Caco-2 (cell line): ENCODE measurements at places on chromosomes 12 and 14.
A peak's percentile ranks its signal among the peaks of the same experiment; 100 is the strongest.

- no peak for DNase-seq
Measured at GRCh38 chr14:38777401-38777800, 325.6 kb downstream of the SEC23A start.

- DNase-seq, result no peak
Measured at GRCh38 chr12:31245822-31246469, 80.0 kb downstream of the SINHCAF start.

- no peak for DNase-seq
Measured at GRCh38 chr12:130976171-130976720, 22.5 kb downstream of the ADGRD1 start.

DNA sequence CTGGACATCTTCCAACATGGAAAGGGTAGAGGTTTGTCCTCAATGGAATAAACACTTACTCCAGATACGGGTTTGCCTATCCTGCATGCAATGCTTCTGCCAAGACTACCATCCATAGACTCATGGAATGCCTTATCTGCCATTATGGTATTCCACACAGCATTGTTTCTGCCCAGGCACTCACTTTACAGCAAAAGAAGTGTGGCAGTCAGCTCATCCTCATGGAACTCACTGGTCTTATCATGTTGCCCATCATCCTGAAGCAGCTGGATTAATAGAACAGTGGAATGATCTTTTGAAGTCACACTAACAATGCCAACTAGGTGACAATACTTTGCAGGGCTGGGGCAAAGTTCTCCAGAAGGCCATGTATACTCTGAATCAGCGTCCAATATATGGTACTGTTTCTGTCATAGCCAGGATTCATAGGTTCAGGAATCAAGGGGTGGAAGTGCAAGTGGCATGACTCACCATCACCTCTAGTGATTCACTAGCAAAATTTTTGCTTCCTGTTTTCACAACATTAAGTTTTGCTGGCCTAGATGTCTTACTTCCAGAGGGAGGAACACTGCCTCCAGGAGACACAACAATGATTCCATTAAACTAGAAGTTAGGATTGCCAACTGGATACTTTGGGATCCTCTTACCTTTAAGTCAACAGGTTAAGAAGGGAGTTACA lies 140.4 kb downstream of the SLC35F4 start:
- DNase-seq, result no peak

DNA sequence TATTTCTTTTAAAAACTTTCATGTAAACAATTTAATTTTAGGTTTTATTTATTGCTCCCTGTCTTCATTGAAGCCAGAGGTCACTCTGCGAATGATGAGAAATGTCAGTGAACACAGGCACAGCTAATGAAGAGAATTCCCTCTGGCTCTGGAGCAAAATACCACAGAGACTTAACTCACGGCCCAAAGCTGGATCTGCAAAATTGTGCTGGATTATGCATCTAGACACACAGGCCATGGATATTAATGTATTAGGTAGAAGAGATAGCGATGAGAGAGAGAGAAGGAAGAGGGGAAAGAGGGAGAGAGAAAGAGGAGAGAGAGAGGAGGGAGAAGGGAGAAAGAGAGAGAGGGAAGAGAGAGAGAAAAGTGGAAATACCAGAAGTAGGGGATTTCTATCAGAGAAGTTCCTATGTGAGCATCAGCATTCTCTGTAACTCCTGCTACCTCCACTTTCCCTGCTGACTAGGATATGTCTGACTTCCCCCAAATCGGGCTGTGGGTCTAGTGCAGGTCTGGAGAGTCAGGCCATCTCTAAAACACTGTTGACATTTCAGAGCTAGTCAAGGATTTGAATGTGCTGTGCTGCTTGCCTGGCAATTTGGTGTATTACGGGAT lies 3.7 kb downstream of the ARHGDIB start:
- no peak for DNase-seq

GRCh38 chr12:106794369-106794768 lies 19.9 kb downstream of the RIC8B start:
- DNase-seq, result no peak

DNA sequence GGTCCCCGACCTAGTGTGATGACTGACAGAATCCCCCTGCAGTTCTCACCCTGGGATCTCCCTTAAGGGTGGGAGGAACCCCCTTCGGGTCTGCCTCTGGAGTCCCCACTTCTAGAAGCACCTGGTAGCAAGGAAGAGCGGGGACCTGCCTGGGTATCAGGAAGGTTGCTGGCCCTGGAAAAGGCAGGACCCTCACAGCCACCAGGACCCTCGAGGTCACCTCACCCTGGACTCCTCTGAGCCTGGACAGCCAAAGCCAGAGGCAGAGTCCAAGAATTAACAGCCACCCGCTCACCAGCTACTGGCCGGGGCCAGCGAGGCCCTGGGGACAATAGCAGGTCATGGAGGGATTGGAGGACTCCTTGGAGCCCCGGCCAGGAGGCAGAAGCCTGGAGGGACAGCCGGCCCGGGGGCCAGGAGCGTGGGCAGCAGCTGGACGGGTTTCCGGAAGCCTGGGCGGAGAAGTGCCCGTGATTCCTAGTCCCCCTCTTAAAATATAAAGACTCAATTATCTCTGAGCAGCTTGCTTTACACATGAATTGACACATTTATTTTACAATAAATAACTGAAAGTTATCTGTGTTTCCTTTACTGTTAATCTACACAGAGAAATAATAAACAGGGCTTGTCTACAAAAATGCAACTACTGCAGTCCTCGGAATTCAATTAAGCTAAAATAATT lies 17.5 kb downstream of the BCL11B start:
- DNase-seq, result no peak

GRCh38 chr14:56590535-56590960 lies 10.9 kb downstream of the TMEM260 start:
- DNase-seq, result no peak

DNA sequence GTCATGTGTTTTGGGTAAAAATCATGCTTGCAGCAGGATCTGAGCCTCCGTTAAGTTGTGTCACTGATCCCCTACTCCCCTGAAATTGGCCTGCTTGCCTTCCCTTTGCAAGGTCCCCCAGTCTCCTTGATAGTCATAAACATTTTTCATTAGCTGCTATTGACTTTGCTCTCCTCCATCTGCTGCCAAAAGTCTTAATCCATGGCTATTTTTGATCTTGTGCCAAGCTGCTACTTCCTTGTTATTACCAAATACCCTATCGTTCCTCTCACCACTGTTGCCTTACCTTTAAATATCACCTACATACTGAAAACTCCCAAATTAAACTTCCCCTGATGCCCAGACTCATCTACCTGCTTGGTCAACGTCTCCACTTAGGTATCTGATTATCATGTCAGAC lies 148.3 kb downstream of the PHLDA1 start:
- no peak for DNase-seq

DNA sequence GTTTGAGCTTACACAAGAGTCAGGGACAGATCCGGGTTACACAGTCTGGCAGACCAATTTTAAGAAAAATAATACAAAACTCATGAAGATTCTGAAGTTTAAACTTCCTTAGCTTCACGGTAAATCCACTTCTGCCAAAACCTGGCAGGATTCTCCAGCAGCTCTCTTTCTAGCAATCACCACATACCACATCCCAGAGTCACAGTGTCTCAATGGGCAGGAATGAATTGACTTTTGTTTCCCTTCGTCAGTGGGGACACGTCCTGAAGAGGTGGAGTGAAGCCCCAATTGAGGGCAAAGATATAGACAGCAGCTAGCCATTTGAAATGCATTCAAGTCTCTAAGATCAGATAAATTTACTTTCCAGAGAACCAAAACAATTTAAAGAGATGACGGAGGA lies 117.1 kb upstream of the ARHGAP5 start:
- no peak for DNase-seq

DNA sequence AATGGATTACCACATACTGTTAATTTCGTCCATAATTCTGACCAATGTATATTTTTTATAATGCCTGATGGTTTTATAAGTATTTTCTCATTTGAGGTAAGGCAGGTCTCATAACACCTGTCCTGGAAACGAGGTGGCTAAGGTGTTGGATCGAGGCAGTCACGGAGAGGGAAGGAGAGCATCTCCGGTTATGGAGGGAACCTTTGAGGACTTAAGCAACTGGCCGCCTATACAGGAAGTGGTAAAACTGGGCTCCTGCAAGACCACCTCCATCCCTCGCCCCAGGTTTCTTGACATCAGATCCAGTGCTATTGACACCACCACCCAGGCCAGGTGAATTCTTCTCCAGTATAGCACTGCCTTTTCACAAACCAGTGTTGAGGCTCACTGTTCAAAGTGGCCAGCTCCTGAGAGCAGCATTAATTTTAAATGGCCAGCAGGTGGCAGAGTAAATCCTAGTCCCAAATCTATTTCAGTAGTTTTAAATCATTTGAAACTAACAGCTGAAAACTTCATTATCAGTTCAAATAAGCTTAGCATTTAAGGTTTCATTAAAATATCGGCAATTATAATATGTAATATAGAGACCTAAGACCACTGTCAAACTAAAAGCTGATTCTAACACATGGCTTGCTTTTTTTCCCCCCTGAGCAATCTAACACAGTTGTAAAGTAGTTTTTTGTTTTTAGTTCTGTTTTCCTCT lies 100.8 kb downstream of the PPM1A start:
- DNase-seq, result peak; percentile 33

DNA sequence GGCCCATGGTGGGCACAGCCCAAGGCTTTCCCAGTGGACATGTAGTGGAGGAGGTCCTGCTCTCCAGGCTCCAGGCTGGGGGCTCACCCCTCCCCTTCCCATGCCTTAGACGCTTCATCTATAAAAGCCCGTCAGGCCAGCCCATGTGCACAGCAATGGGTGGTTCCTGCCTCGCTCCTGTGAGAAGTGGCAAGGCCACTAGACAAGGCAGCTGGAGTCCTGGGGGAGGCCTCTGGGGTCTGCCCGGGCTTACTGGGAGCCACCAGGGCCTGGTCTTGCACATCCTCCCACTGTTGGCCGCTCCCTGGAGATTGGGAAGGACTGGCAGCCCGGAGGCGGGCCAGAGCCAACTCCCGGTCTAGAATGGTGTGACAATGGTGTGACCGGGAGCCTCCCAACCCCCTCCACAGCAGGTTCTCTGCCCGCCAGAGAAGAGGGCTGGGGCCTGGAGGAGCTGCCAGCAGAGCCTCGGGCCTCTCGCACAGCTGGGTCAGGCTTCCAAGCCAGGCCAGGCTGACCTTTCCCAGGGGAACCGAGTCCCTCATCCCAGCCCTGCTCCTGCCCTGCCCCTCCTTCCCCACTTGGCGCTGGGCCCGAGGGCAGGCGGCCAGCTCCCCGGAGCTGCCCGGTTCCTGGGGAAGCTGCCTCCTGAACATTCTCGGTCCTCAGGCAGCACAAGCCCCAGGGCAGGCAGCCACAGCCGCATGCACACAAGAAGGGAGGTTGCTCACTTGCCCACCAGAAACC lies 97.9 kb downstream of the RFLNA start:
- no peak for DNase-seq

DNA sequence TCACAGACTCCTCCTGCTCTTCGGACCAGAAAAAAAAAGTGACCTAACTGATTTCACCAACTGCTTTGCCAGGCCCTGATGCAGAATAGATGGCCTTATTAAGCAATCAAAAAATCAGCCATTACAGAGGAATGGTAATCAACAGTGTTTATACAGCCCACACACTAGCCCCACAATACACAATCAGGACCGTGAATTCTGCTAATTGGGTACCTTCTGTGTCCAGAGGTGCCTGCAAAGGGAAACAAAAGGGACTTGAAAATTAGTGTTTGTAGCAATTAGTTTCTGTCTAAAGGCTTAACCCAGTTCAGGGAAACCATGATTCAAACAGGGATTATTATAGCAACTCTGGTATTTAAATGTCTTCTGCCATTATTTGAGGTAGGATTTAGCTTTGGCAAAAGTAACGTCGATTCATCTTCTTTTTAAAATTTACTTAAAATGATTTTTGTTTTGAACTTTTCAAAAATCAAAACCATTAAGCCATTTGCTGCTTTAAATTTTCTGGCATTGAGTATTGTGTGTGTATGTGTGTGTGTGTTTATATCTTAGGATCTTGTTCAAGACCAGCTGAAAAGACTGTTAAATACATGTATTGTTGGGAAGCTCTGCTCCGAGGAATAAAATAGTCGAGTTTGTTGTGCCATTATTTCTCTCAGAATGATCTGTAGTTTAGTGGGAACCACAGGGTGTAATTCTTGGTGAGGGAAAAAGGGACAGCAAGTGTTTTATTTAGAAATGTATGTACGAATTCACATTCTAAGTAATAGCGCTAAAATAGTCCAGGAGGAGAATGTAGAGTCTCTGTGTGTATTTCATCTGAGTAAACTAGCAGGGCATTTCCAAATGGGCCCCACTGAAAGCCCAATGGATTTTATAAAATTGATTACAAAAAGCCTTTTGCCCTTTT lies 156.1 kb downstream of the PTCSC3 start:
- no peak for DNase-seq

GRCh38 chr12:121114806-121115205 lies 17.9 kb upstream of the P2RX7 start:
- no peak for DNase-seq

GRCh38 chr14:56284641-56285040 lies 166.4 kb downstream of the PELI2 start:
- DNase-seq, result no peak

DNA sequence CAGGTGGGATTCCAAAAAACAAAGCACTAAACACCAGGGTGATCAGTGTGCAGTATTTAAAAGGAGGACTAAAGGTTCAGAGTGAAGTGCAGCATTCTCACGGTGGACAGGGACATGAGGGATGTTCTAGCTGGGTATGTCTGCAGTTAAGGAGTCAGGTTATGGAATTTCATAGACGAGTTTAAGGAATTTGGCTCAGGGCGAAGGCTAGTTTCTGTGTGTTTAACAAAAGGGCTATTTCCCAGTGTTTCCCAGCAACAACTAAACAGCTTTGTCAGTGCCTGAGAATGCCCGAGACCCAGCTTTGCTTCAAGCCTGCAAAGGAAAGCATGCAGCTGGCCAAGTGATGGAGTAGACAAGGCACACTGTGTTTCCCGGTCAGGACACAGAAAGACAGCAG lies 7.0 kb downstream of the KRT1 start:
- peak; percentile 26 for DNase-seq

DNA sequence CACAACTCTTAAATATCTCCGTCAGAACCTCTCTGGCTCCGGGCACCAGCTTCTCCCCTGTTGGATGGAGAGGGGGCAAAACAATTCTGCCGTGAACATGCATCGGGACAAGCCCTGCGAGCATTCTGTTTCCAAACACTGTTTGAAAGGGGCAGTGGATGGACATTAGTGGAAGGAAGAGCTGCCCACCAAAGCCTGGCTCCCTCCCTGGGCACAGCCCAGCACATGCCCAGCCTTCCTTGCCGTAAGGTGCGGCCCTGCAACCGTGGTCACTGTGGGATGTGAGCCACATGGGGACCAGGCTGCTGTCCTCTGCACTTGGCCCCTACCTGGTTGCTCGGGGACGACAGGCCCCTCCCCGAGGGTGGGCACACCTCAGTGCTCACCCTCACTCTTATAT lies 54.0 kb downstream of the TRAFD1 start:
- DNase-seq, result no peak

GRCh38 chr14:52553002-52553670 lies 500 bp downstream of the GPR137C start:
- peak; percentile 52 for DNase-seq

DNA sequence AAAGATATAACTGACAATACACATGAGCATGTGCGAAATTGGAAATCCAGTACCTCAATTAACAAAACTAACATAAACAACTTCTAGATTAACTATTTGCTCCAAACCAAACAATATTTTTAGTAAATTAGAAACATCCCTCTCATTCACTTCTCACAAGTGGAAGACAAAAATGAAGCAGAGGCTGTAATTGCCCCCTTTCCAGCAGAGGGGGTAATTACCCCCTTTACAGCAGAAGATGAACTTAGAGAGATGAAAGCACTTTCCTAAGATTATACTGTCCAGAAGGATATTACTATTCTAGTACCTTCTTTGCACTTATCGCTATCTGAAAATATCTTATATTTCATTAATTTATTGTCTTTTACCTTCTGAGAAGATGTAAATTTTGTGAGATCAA lies 1025.2 kb downstream of the FSCB start:
- no peak for DNase-seq

- peak; percentile 75 for DNase-seq
Measured at GRCh38 chr12:122064780-122065588, 13.6 kb upstream of the MLXIP start.
